ENCODE measurements at places on chromosomes 3 and 15. TPM values are rescaled to one million over a fixed set of nuclear protein-coding genes. Genes with fewer than 3 reads are reported as not detected.

ASB14 gene
- total RNA-seq = not detected

ACTRT3 gene
- total RNA-seq = 3.4 TPM

KBTBD12 gene
- total RNA-seq = not detected

CYP8B1 gene
- total RNA-seq = not detected

TNIK gene
- 14.0 TPM for total RNA-seq

SEC62 gene
- total RNA-seq = 21.6 TPM

DNAJA4 gene
- 2.9 TPM for total RNA-seq

SPESP1 gene
- total RNA-seq = 0.58 TPM

PRSS50 gene
- not detected for total RNA-seq

C2CD4A gene
- not detected for total RNA-seq
